ENCODE measurements at places on chromosomes 2 and 18.

DNA sequence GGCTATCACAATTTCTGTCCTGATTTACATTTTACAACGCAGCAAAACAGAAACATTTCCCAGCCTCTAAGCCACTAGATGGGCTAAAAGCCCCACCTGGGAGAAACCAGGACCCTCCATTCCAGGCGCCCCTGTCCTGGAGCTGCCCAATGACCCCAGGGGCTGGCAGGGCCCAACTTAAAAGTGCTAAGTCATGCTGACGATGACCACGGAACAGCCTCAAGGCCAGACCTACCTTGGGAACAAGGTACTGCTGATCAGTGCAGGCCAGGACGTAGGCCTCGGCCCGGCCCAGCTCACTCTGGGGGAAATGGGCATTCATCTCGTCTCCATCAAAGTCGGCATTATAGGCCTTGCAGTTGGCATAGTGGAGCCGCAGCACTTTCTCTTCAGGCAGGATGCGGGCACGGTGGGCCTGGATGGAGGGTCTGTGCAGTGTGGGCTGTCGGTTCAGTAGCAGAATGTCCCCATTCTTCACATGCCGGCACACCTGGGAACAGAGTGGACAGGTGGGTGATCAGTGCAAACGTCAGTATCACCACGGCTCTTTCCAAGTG, 35.8 kb downstream of the POLR1A start:
- no peak for DNase-seq

DNA sequence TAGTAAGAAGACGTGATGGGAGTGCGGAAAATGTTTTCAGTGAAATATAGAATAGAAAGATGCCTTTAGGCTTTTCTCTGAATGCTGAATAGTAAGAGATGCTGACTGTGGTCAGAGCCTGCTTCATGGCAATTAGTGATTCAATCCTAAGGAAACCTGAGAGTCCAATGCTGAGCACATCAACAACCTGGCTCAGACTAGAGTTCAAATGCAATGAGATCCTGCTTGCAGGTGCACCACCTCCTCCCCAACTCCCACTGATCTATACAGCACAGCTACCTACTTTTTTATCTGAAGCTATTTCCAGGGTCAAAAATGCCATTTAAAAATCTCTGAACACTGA, 65.4 kb downstream of the AAK1 start:
- no peak for DNase-seq

DNA sequence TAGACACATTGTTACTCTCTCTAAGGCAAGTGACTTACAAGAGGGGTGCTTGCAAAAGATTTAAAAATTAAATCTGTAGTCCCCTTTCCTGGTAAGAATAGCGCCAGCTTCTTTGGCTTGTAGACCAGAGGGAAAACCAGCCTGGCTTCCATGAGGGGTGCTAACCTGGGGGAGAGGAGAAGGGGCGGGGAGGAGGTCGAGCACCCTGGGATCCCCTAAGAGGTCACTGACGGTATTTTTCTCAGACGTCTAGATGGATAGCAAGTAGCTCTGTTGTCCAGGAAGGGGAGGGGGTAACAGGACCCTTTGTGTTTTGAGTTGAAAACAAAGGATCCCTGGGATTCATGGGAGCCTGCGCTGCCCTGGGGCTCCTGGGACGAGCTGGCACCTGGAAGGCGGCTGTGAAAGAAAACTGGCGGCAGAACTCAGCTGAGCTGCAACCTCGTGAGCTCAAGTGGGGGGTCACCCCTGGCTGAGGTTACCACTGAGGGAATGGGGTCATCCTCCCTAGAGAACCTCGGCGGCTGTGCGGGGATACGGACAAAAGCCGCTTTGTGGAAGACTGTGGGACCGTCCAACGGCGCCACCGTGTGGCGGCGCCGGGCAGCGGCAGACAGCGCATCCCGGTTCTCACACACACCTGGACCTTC, 37.8 kb upstream of the MRPL19 start:
- DNase-seq: peak; percentile 78

DNA sequence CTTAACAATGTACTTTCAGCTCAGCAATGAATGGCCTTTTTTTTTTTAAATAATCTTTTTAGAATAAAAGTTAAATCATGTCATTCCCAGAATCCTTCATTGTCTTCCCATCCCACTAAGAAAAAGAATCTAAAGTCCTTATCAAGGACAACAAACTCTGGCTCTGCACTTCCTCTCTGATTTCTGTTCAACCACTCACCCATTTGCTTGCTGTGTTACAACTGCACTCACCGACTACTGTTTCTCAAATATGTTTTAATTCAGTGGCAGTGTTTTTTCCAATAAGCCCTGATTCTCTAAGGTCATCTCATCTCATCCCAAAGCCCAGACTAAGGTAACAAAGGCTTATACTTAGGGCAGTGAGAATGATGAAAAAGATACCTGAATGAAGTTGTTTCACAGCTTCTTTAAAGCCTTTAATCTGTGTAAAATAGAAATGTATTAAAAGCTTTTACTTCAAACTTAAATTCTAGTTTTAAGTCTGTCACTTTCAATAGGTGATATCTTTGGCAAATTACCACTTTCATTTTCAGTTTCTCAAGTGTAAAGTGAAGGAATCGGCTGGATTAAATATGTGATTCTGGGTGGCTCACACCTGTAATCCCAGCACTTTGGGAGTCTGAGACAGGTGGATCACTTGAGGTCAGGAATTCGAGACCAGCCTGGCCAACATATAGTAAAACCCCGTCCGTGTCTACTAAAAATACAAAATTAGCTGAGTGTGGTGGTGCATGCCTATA, 87.6 kb downstream of the RBBP8 start:
- DNase-seq: no peak

GRCh38 chr2:201118961-201119854, 3.2 kb downstream of the CFLAR start:
- peak; percentile 43 for DNase-seq

DNA sequence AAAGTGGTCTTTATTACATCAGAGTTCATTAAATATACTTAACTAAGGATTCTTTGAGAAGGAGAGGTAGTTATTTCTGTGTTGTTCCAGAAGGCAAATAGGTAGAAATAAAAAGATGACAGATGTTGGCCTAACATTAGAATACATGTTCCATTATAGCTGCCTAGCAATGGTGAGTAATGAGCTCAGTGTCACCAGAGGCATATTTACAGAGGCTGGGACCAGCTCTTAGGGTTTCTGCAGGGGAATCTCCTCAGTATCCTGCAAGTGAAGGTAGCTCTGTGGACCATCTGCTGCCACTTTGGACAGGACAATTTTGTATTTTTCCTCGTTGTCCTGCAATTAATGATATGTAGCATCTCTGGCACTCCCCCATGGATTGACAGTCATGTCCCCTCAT, 416.0 kb downstream of the THSD7B start:
- DNase-seq: no peak

DNA sequence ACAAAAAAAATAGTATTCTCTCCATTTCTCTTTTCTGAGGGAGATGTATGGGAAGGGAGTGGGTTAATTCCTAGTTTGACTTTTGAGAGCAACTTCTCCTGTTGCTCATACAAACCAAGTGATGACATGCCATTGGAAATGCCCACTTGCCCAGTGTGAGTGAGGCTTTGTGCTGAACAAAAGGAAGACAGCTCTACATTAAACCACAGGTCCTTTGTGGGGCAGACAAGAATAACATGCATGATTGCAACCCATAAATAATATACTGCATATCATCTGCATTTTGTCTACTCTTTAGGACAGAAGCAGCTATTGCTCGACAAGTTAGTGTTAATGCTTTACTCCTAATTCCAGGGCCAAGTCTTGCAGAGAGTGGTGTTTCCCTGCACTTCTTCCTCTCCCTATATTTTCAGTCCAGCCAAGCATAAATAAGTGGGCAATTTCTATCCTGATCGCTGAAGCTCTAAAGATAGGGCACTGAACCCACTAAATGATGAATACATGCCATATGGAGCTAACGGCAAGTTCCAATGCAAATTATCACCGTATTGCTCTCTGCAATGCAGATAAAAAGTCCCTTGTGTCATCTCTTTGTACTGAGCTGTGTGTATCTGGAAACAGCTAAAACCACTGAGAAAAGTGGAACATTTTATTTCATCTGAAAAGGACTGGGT, 19.4 kb upstream of the EHBP1 start:
- no peak for DNase-seq

GRCh38 chr2:165144315-165144714, 59.5 kb downstream of the SCN3A start:
- DNase-seq: no peak

DNA sequence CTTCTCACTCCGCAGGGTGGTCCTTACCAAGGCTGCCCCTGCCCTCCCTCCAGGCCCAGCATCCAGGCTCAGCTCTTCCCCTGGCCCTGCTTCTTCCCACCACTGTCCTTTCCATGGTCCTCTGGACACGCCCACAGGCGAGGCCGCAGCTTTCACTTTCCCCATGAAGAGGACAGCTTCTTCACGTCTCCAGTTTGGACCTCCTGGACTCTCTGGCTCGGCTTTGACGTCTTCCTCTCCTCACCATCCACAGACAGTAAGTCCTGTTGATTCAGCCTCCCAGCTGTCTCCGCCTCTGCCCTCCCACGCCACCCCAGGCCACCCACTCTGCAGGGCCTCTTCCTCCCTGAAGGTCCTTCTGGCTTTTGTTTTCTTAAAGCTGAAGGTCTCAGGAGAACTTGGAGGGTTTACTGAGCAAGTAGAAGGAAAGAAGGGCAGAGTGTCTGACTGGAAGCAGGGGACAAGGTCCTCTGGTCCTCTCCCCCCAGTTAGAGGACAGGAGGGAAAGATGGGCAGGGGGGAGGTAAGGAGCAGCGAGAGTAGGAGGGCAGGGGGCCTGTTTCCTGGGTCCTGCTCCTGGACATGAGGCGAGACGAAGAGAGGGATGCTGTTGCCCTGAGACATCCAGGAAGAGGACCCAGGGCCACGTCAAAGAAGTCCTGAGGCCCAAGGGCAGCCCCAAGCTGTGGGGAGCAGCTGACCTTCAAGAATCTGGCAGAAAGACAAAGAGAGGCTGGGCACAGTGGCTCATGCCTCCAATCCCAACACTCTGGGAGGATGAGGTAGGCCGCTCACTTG, 24.7 kb upstream of the NMUR1 start:
- peak; percentile 47 for DNase-seq

DNA sequence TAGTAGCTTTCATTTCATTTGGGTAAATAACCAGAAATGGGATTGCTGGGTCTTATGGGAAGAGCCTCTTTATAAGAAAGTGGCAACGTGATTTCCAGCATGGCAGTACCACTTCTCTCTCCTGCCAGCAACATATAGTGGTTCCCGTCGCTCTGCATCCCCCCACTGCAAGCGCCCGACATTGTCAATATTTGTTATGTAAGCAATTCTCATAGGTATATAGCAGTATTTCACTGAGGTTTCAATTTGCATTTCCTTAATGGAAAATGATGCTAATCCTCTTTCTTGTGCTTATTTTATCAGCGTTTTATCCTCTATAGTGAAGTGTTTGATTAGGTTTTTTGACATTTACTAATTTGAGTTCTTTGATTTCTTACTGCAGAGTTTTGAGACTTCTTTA, 36.0 kb upstream of the FAHD2A start:
- DNase-seq: no peak

DNA sequence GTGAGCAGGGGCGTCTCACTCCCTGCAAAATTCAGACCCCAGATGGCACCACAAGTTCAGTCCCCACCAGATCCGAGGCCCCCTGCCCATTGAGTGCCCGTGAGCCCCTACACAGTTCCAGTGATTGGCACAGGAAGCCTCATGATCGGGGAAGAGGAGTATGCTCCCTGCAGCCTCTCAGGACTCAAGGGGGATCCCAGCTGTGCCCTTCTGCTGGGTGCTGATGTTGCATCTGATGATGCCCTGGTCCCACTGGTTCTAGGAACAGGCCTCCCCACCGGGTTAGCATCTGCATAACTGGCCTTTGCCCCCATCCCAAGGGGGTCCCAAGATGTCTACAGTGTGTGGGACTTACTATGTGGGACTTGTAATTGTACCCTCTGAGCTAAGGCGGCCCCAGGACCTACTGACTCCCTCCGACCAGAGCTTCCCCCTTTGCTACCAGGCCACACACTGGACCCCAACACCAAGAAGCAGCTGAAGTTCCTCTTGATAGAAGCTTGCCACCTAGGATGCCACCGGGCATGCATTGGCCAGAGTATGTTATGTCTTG, 8.6 kb downstream of the ALPG start:
- no peak for DNase-seq

DNA sequence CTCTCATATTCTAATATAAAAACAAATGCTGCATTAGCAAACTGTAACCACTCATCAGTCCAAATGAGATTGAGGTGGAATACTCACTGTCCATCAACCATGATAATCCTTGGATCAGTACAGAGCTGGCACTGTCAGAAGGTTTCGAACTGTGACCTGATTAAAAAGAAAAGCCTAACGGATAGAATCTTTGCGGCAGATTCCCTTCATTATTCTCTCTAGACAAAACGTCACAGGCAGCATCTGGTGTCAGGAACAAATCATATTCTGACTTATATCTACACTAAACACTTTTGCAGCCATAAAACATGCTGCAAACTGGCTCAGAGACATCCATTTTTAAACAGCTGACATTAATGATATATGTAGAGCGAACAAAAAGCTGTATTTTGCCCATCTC, 677.7 kb upstream of the NXPH2 start:
- DNase-seq: no peak

GRCh38 chr2:158714420-158714819, 80.7 kb upstream of the DAPL1 start:
- DNase-seq: no peak

DNA sequence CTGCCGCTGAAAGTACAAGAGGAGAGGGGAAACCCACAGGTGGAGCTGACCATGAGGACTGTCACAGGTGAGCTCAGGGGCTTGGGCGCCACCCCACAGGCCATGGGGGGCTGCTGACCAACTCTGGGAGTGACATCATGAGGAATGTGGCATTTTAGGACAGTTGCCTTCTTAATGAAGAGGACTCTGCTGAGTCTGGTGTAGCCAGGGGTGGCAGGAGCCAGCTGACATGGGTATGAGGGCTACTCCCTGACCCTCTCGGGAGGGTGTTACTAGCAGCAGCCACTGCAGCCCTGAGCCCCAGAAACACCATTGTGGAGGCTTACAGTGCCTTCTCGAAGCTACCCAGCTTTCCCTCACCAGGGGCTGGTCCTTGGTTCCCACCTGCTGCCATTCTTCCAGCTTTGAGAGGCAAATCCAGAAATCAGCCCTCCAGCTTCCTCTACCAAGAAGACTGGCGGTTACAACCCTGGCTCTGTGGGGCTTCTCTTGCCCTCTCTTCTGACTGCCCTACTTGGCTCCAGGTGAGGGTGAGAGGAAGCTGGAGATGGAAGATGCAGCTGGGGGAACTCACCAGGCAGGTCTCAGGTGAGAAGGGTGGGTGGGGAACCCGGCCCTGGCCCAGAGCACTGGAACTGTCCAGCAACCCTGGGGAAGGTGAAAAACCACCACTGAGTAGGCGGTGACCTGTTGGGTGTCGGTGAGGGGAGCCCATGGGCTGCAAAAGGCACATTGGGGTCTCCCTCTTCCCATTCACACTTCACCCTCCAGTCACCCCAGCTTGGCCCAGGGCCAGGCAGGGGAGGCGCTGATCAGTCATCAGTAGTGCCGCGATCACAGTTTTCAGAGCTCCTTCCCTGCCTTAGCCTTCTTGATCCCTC, 98.5 kb downstream of the MCFD2 start:
- DNase-seq: no peak
